ENCODE measurements at places on chromosomes 5 and 9.
A peak's percentile ranks its signal among the peaks of the same experiment; 100 is the strongest.

GRCh38 chr9:134778156-134778555 is 102.5 kb upstream of the FCN2 start:
- DNase-seq, result no peak

DNA sequence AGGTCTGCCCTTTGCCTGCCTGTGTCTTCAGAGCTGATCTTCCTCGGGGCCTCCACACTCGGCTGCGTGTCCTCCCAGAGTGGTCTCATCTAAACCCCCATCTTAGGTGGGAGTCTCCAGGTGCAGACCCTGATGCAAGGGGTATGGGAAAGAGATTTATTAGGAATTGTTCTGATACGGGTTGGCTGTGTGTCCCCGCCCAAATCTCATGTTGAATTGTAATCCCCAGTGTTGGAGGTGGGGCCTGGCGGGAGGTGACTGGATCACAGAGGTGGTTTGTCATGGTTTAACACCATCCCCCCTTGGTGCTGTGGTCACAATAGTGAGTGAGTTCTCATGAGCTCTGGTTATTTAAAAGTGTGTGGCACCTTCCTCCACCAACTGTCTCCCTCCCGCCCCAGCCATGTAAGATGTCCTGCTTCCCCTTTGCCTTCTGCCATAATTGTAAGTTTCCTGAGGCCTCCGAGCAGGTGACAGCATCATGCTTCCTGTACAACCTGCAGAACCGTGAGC is 208.4 kb downstream of the AOPEP start:
- no peak for DNase-seq

DNA sequence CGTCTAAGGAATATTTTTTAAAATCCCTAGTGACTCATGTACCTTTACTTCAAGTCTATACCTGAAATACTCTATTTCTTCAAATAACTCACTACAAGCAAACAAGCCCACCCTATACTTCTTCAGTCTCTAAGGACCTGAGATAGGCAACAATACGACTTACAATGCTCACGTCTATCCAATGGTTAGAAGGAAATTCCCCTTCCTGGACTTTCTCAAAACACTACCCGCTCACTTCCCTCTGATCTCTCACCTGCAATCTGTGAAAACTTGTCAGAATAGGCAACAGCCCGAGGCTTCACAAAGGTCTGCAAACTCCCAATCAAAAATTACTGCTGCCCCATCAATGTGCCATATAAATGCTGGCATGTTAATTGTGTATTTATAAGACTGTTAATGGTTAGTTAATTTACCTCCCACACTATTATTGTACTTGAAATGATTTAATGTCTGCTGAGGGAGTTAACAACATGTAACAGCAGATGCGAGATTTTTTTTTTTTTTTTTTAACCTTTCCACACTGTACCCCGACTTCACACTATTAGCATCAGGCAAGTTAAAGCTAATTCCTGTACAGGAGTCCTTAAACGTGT is 27.3 kb downstream of the MAPKAP1 start:
- no peak for DNase-seq

DNA sequence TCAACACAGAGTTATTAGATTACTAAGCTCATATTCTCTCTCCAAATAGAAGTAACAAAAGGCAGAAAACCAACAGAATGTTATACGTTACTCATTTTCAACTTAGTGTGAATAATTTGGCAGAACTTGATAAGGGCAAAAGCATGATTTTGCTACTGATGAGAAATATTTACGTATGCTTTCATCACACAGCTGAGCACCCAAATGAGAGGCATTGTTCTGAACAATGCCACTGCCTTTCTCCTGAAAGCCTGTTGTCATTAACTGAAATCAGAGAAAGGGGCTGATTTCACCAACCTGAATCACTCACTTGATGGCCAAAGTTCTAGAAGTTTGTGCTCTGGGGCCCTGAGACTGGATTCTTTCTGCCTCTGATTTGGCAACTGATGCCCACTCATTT is 367.5 kb upstream of the PTGER4 start:
- DNase-seq, result no peak

DNA sequence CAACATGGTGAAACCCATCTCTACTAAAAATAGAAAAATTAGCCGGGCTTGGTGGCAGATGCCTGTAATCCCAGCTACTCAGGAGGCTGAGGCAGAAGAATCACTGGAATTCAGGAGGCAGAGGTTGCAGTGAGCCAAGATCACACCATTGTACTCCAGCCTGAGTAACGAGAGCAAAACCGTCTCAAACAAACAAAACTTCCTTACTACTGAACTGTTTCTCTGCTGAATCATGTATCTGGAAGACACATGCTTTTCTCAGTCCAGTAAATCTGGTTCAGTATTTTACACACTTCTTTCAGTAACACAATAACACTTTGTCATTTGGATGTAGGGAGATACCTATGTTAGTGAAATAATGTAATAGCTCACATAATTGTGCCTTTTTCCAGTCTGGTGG is 7.9 kb downstream of the TRMT10B start:
- DNase-seq, result peak; percentile 53

DNA sequence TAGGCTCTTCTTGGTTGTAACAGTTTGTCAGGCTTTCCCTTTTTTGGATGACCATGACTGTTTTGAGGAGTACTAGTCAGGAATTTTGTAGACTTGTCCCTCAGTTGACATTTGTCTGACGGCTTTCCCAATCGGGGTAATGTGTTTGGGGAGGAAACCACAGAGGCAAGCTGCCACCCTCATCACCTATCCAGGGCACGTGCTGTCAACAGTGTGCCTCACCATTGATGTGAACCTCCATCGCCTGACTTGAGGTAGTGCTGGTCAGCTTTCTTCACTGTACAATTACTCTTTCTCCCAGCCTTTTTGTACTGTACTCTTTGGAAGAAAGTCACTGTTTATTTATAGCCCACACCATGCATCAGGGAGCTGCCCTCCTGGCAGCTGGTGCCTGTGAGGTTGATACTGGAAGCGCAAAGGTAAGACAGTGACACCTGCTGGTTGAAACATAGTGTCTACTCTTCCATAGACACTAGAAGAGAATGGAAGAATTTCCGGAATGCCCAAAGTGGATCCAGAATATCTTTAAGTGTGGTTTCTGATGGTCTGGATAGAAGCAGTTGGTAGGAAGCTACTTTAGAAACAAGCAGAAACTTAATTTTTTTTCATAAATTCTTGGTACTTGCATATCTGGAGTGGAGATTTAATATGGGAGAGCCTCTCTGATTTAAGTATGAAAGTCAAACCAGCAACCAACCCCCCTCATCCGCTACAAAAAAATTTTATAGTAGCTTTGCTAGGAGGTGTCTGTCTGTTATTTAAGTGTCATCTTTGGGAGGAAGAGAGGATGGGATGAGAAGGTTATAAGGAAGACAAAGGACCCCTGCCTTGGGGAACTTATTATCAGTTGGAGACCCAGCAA is 69.3 kb downstream of the SNX30 start:
- DNase-seq, result peak; percentile 70

DNA sequence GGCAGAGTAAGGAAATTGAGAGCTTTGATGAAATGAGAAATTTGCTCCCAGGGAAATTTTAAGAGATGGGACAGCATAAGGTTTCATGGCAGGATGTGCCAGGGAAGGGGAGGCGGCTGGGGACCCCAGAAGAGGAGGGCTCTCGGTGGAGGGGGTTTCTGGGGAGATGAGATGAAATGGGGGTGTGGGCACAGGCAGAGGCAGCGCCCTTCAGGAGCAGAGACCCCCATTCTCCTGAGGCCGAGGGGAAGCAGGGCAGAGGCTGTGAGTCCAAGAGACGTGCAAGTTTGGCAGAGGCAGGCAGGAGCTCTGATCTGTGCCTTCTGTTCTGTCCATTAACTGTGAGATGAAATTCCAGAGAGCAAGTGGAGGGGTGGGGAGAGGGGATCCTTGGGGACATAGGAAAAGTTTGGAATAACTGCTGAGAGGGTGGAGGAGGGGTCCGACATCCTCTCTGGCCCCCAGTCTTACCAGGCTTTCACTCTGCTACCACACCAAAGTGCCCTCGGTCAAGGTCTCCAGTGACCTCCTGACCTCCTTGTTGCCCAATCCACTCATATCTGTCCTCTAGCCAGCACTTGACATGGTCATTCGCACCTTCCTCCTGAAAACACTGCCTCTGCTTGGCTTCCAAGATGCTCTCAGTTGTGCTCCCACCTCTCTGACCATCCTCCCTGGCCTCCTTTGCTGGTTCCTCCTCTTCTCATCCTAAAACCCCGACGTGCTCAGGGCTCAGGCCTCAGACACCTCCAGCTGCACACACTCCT is 108.1 kb upstream of the MVB12B start:
- no peak for DNase-seq

- no peak for DNase-seq
Observed at GRCh38 chr9:17622141-17622540, 43.3 kb downstream of the SH3GL2 start.

GRCh38 chr5:115068239-115069086 is 101.2 kb downstream of the TRIM36 start:
- DNase-seq, result peak; percentile 41

- DNase-seq, result no peak
Observed at GRCh38 chr5:112869948-112870347, 8.9 kb downstream of the SRP19 start.

DNA sequence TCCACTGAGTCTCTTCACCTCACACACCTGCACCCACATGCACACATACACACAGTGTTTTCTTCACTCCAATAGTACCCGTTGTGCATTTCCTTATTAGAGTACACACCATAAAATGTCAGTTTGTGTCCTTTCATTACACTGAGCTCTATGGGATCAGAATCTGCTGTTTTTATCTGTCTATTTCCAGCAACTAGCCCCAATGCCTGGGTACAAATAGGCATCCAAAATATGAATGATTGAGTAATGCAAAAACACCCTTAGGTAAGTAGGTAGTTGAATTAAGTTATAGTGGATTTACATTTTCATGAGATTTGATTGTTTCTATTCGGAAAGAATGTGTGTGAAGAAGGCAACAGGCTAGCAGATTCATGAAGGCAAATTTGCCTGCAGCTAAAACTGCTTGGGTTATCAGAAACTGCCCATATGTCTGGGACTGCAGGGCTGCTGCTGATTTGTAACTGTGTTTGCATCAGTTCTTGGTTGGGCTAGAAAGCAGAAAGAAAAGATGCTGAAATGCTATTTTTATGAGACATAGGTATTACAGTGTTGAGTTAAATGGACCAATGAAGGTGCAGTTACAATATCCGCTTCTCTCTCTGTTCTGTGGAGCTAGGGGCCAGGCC is 26.9 kb downstream of the PPP3R2 start:
- DNase-seq, result no peak

DNA sequence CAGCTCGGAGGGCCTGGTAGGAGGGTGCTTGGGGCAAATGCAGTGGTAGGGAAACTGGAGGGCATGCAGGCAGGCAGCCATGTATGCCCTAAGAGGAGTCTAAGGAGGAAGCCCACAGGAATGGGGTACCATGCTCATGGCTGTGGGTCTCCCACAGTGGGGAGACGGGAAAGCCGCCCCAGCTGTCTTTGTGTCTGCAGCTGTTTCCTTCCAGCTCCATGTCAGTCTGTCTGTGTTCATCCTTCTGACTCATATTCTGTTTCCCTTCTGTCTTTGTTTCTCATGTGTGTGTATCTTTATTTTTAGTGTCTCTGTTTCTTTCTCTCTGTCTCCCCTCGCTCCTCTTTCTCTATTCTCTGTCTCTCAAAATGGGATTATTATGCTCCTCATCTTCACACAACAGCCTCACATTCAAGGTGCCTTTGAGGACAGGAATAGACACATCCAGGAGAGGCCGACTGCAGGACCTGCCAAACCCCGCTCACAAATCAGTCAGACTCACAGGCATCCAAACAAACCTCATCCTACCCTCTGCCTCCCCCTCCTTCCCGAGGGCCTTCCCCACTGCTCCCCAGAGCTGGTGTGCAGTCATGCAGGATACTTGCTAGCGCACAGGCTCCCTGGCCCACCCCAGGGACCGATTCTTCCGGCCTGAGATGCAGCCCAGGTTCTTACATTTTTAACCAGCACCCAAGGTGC is 68.4 kb upstream of the RARS1 start:
- peak; percentile 37 for DNase-seq

Measured in fibroblast of skin of right quadriceps (primary cell).